ENCODE measurements at places on chromosomes 5 and 9.

GRCh38 chr5:128472036-128472435 lies 66.0 kb downstream of the FBN2 start:
- no peak for DNase-seq

DNA sequence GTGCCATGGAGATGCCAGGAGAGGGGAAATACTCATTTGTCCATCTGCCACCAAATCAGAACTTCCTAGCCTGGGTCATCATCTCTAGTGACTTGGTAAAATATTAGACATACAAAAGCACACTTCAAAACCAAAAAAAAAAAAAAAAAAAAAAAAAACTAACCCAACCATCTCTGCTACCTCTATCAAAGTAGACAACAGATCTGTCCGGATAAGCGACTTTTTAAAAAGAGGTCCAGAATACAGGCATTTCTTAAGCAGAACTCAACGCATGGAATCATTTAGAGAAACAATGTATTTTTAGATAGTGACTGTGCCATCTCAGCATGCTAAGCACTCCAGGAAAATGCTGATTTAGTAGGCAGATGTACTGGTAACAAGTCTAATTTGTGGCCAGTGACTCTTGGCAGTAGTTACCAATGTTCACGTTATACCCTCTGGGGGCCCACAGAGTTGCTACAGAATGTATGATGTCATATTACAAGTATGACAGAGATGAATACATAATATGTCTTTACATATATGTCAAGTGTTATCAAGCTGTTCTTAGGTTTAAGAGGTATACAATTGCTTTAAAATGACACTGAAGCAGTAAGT lies 107.8 kb downstream of the SMIM23 start:
- DNase-seq: no peak

DNA sequence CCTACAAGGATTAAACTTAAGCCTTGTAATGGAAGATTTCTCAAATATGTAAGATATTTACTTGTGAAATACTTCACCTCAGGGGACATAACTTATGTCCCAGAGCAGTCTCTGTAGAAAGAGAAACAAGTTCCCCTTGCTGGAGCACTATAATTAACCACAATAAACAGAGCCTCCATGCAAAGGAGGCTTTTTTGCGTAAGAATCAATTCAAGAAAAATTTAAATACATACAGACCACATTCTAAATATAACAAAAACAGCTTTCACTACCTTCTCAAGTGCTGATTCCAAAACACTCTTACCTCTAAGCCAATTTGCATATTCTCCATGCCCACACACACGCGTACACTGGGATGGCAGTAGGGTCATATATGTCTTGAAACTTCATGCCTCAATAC lies 30.7 kb upstream of the CCNB1 start:
- DNase-seq: no peak

- no peak for DNase-seq
These were observed 57.2 kb upstream of the TMED7 start for GRCh38 chr5:115683081-115683480.

- DNase-seq: no peak
These were observed 5.9 kb upstream of the MAPK9 start for GRCh38 chr5:180297587-180298282.

DNA sequence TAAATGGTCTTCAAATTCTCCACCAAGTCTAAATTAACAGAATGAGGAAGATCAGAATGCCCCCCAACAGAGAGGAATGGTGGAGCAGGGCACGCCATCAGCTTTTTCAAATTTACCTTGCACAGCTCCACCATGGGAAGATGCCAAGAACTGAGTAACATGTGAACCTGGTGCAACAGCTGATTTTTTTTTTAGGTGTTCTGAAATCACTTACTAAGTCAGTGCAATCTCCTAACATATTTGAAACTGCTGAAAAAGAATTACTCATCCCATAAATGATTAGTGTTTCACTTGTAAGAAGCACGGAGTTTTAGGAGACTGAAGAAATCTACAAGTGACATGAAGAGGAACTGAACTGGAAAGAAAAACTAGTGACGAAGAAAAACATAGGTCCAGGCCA lies 5.1 kb downstream of the TMEM245 start:
- no peak for DNase-seq

- peak; percentile 81 for DNase-seq
These were observed 27.1 kb downstream of the FRMD3 start for GRCh38 chr9:83511051-83511450.

DNA sequence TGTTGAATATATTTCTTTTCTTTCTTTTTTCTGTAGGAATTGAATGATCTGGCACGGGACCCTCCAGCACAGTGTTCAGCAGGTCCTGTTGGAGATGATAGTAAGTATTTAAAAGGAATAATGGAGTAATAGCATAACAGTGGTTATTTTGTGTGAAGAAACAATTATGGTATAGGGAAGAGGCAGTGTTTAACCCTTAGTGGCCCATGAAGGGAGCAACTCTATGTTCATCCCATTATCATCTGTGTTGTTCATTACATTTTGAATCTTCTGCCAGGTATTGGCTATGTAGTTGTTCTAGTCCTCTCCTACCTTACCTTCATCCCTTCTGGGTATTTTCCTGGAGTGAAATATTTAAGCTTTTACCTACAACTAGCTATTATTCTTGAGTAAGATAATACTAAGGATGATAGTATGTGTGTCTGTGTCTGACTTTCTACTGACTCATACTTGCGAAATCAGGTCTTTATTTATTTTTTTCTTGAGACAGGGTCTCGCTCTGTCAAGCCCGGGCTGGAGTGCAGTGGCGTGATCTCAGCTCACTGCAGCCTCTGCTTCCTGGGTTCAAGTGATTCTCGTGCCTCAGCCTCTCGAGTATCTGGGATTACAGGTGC lies 39.3 kb downstream of the UBE2D2 start:
- DNase-seq: no peak

GRCh38 chr5:58185801-58186200 lies 274.1 kb downstream of the PLK2 start:
- no peak for DNase-seq

- no peak for DNase-seq
These were observed 2.9 kb downstream of the TGFBI start for GRCh38 chr5:136031711-136032110.

- DNase-seq: peak; percentile 17
These were observed 391.6 kb upstream of the CHD1 start for GRCh38 chr5:99320436-99320835.

DNA sequence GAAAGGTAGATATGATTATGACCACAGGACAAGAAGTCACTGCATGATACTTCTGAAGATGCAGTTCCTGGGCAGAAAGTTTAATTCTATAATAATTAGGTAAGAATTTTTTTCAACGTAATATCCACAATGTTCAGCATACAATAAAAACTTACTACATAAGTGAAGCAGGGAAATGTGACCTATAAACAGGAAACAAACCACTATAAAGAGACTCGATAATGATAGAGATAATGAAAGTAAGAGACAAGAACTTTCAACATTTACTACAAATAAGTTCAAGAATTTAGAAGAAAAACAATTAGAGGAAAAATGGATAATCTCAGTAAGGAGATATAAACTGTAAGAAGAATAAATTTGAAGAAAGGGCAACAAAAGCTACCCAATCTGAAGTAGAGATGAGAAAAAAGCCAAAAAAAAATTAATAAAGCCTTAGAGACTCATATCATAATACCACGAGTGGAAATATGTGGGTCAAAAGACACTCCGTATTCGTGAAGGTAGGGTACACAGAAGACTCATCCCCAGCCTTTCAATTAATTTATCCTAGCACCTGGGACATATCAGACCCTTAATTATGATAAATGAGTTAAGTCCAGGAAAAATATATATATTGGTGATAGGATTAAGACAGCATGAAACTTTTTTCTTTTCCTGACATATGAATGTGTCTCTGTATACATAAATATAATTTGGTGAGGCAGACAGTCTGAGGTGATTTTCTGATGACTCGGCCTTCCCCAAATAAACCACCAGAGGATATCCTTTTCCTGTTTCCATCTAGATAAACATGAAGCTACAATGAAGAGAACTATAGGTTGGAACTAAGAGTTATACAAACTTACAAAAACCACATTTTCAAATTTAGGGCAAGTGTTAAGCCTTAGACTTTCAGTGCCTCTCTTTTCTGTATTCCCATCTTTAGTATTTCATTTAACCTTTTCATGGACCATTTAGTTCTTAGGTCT lies 120.4 kb downstream of the RAPGEF6 start:
- DNase-seq: peak; percentile 78

- DNase-seq: no peak
These were observed 17.4 kb downstream of the SLC1A3 start for GRCh38 chr5:36623832-36624231.

DNA sequence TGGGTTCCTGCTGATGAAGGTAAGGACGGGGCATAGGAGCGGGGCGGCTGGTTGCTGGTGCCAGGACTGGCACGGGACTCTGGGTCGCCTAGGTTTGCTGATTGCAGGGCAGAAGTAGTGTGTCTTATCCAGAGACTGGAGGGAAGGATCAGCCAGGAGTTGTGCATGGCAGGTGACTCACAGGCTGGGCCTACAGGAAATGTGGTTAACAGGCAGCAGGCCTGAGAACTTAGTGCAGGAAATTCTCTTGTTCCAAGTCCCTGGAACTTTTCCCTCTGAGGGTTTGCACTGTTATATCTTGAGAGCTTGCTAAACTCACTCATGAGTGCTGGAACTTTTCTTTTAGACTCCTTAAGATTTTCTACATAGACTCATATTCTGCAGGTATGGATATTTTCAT lies 95.1 kb downstream of the ANXA2R start:
- peak; percentile 30 for DNase-seq

DNA sequence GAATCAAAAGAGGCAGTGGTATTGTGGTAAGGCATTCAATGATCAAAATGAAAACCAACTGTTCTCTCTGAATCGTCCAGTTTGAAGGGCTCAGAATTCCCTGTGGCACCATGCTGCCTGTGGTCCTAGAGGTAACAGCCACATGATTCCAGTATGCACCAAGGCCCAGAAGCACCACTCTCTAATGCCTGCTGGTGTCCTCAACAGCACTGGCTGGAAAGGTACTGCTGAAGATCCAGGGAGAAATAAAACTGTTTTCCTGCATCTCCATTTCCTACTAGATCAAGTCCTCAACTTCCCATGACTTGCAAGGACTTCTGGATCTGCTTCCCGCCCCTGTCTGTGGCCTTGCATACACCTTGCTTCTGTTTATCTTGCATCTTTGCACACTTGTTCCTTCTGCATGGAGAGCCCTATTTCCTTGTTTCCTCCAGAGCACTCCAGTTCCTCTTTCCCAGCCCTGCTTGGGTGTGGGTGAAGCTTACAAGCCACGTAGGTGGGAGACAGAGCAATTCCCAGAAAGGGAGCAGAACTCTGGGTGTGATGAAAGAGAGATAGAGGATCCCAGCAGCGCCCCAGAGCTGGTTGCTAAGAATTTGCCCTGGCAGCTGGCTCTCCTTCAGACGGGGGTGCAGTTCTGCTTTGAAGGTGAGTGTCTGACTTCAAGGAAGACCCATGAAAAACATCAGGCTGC lies 41.0 kb upstream of the EQTN start:
- DNase-seq: peak; percentile 7

GRCh38 chr9:124708633-124709291 lies 62.3 kb downstream of the NR6A1 start:
- no peak for DNase-seq

DNA sequence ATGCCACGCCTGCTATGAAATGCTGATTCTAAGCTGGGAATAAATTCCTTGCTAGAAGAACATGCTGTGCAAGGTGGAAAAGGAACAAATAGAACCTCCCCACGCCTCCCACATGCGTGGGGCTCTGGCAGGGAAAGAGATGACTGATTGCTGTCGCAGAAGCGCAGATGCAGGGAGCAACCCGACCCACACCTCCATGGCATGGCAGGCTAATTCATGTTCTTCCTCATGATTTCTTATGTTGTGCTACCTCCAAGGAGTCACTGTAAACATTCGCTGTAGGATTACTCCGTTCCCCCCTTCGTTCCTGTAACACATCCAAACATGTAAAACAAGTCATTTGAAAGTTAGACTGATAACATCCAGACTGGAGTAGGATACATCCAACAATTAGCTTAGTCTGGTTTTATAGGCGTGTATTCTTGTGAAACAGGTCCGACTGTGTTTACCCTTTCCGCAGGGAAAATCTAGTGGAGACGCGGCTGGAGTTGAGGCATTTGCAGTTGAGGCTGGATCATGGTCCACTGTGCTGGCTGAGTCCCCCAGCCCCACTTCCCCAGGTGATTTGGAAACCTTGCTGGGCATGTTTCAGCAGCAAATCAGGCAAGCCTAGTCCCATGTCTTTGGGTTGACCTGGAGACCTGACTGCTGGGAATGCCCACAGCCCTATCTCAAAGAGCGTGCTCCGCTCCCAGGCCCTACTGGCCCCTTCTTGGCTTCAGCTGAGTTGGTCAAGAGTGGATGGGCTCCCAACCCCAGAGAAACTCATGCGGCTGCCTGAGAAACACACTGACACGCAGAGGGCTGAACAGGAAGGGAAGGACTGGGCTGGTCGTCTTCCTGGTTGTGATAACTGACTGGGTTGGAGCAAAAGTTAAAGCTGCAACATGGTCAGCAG lies 24.8 kb upstream of the ANKRD33B start:
- no peak for DNase-seq

DNA sequence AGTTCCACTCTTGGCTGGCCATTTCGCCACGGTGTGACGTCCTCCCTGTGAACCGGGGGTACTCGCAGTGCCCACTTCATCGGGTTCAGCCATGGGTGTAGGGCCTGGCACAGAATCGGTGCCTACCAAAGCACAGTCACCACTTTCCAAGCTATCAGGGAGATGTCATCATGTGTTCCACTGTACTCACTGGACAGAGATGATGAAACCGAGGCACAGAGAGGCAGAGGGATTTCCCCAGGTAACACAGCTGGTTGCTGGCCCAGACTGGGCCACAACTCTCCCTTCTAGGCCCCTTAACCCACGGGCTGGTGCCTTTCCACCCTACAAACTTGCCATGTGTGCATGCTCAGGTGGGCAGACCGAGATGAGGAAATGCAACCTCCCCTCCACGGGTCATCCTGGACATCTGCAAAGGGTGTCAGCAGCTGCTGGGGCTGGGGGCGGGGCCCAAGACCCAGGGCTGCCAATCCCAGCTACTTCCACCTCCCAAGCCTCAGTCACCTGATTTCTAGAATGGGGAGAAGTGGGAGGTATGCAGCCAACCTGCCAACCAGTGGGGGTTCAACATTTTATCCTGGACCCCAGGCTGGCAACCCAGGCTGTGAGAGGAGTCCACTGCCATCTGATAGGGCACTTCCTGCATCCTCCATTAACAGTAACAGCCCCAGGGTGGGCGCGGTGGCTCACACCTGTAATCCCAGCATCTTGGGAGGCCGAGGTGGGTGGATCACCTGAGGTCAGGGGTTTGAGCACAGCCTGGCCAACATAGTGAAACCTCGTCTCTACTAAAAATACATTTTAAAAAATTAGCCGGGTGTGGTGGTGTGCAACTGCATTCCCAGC lies 893 bp upstream of the SH2D3C start:
- DNase-seq: no peak

GRCh38 chr9:111949919-111950318 lies 53.3 kb downstream of the UGCG start:
- DNase-seq: no peak

DNA sequence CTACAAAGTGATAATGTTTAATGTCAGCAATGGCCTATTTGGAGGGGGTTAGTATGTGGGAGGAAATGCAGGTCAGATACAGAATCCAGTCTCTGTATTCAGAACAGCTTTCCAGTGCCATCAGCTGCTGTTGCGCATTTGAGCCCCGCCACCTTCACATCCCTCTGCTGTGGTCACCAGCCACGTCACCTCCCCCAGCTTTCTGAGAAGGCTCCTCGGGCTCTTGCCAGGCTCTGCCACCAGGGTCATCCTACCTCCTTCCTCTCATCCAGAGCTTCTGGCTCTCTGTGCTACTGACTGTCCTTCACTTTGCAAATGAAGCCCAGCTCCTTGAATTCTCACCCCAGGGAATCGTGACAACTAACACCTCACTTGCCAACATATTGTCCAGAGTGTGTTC lies 138.8 kb downstream of the PIK3R1 start:
- peak; percentile 58 for DNase-seq
